ENCODE measurements at places on chromosomes 3 and 15.
A peak's percentile ranks its signal among the peaks of the same experiment; 100 is the strongest.

GRCh38 chr3:119973018-119973646, 121.1 kb downstream of the GSK3B start:
- DNase-seq = no peak

- DNase-seq = no peak
These were observed 288.8 kb upstream of the LRRFIP2 start for GRCh38 chr3:37463163-37463562.

DNA sequence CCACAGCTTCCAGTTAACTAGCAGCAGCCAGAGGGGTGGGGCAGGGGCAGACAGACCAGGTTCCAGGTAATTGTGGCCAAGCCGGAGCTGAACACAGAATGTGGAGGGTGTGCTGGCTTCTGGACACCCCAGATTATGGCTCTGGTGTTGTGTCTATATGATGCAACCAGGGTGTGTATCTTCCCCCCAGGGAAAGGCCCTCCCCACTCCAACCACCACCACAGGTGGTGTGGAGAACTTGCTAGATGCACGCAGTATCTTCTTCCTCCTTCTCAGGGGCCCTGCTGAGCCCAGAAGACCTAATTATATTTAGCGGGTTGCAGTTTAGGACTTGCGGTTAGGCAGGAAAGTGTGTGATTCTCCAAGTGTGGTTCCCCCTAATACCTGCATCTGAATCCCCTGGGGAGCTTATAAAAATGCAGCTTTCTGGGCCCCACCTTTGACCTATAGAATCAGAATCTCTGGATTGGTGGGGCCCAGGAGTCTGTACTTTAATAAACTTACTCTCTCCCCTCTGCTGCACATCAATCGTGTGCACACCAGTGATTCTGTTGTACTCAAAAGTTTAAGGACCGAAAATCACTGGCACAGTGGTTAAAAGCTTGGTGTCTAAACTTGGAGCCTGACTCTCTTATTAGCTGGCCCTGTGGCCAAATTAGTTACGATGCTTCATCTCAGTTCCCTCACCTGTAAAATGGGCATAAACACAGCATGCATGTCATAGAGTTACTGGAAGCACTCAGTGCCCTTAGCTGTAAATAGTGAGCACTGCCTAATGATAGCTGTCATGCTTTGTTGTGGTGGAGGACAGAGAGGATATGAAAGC, 379.1 kb upstream of the PROK2 start:
- no peak for DNase-seq

- no peak for DNase-seq
These were observed 134.9 kb downstream of the MBNL1 start for GRCh38 chr3:152403632-152404066.

GRCh38 chr3:172082820-172083513, 43.6 kb downstream of the FNDC3B start:
- DNase-seq = no peak

DNA sequence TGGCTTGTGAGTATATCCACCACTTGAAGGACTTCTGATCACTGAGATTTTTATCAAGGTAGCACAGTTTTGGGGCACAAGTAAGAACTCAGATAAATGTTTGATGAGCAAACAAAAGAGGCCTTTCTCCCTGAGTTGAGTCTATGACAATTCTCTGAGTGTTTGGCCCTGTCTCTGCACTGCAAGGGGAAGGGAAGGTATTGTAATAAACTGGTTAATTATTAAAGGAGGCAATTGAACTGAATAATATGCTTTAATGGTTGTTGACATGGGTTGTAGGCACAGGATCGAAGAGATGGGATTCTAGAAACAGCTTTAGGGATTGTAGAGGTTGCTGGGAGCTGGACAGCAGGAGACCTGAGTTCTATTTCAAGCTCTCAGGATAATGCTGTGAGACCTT, 95.0 kb upstream of the MRPL3 start:
- DNase-seq = no peak

DNA sequence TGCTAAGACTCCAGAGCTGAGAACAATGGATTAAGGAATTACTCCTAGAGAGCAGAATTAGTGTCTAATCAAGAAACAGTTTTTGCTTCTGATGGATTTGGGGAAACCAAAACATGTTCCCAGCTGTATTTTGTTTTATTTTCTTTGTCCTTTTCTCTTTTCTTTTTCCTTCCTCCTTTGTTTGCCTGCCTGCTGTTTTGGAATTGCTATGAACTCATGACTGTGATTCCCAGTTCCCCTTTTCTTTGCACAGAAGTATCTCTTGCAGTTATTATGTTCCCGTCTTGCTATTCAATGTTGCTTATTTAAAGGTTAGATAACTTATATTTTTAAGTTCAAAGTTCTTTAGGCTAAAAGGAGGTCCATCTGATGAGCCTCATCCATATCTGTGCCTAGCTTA, 77.0 kb upstream of the GBE1 start:
- no peak for DNase-seq

DNA sequence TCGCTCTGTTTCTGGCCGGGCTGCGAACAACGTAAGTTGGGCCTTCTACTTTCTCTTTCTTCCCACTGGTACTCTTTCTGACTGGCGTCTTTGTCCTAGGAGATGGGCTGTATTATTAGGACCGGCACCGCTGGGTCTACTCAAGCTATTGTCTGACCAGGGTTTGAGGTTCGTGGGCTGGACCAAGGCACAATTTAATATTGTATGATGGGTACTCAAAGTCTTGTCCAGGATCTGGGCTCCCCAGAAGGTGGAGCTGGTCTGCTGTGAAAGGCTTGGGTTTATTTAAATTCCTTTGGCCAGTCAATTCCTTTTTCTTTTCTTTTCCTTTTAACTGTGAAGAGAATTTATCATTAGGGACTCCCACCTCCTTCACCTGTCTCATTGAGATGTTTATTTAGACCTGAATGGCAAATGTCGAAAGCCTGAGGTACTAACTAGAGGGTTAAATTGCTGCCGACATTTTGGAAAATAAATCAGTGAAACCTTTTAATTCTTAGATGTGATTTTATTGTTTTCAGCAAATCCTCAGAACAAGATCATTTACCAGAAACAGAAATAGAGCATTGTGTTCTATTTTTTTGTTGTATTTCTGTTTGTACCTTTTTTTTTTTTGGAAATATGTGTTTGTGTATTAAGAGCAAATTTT, 410 bp downstream of the LRRC49 start:
- DNase-seq = no peak

GRCh38 chr15:31197497-31198414, 96.2 kb upstream of the TRPM1 start:
- no peak for DNase-seq

DNA sequence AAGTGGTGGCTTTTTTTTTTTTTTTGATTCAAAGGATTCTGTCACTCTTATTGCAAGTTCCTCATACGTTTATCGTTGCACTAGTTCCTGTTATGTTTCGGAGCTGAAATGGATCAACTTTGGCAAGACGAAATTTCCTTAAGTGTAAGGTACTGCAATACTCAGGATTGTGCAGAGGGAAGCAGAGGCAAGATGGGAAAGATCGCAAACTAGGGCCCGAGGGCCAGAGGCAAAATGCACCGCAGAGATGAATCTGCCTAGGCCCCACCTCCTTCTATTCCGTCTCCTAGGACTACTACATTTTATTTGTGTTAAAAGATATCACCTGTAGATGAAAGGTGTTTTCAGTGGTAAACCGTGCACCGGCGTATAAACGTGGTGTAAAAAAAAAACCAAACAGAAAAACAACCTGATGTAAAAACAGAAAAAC, 331 bp downstream of the RNU6-1 start:
- DNase-seq = no peak

DNA sequence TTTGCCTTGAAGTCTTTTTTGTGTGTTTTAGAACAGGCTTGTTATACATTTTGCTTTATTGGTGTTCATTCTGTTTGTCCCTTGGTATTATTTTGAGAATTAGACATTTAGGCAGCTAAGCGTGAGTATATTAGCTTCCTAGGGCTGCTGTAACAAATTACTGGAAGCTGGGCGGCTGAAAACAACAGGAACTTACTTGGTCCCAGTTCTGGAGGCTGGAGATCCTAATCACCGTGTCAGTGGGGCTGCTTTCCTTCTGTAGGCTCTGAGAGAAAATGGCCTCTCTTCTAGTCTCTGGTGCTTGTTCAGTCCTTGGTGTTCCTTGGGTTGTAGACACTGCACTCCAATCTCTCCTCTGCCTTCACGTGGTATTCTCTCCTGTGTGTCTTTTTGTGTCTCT, 142.3 kb downstream of the KLHL25 start:
- no peak for DNase-seq

- DNase-seq = no peak
These were observed 72.3 kb downstream of the CHSY1 start for GRCh38 chr15:101179341-101180153.

DNA sequence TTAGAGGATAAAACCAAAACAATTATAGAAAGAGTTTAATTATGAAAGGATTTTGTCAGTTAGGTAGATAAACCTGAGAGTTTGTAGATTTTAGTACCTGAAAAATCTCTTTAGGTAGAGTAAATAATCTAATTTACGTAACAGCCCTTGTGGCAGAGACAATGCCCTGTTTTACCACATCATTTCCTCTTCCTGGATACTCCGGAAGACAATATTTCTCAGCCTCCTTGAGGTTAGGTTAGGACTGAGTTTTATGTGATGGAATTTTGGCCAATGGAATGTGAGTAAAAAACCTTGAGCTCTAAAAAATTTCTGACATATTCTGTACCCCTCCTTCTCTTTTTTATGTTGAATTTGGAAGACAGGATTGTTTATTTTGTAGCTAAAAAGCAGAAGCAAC, 50.7 kb upstream of the TPRG1 start:
- DNase-seq = no peak

DNA sequence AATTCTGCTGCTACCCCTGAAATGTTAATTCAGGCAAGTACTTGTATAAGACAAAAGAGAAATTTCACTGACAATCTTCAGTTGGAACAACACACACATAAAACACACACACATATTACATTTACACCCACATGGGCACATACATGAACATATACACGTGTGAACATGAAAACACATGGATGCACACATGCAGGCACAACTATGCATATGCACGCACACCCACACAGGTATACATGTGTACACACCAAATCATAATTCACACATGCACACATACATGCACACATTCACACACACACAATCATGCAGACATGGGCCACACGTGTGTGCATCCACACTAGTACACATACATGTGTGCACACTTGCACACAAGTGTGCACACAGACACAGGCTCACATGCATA, 277.8 kb downstream of the OCA2 start:
- no peak for DNase-seq

DNA sequence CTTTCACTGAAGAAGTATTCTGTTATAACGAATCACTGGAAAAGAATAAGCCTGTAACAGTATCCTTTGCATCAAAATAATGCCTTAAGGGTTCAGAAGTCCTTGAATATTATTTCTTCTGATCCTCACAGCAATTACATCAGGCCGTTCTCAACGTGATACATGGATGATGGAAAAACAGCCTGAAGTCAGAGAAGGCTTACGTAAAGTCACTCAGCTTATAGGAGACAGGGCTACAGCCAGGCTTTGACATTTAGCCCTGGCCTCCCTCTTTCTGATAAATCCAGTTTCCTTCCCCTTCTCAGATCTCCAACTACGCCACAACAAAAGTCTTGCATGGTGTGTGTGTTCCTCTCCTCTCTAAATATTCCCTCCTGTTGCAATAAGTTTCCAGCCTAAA, 131.9 kb downstream of the ANO10 start:
- DNase-seq = no peak

DNA sequence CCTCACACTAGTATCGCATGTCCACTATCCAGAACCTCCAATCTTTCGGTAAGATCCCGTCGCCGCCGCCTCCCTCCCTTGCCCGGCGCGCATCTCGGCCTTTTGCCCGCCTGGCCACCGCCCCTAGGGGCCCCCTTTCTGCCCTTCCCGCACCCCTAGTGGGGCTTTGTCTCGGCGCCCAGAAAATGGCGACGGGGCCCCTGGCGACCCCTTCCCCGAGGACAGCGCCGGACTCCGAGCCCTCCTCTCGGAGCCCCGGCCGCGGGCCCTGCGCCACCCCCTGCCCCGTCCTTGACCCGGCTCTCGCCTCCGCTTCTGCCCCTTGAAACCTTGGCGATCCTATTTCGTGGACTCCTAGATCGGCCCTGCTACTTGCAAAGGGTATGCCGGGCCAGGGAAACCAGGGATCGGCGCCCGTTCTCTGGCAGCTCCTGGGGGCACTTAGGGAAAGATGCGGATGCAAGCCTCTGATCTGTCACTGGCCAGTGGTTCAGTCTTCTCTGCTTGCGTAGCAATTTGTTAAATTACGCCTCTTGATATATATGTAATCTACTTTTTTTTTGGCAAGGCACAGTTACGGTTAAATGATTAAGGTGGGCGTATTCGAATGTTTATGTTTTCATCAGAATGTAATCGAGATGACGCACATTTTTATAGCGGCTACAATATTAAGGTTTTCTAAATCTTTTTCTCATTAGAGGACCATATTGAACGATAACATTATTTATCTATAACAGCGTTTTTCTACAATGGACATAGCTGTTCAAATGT, 603 bp downstream of the EIF1B start:
- peak; percentile 9 for DNase-seq

DNA sequence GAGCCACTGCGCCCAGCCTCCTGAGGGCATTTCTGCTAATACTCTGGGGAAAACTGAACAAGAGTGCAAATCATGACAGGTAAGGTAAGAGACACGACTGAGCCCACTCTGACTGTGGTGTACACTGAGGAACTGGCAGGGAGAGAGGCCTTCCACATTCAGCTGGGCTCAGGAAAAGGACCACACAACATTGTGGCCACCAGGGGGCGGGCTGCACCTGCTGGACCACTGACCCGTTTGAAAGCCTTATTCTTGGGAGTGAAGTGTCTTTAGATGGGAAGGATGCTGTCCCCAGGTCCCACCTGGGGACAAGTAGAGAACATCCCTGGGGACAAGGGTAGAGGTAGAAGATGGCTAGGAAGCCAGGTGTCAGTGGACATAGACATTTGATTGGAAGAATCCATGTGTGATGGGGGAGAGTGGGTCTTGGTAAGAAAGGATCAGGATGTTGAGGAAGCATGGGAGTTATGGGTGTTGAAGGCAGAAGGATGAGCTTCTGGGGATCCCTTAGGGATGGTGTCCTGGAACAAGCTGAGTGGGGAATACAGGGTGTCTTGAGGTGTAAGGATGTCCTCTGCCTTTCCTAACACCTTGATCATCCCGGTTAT, 6.2 kb upstream of the CTDSPL start:
- peak; percentile 63 for DNase-seq

DNA sequence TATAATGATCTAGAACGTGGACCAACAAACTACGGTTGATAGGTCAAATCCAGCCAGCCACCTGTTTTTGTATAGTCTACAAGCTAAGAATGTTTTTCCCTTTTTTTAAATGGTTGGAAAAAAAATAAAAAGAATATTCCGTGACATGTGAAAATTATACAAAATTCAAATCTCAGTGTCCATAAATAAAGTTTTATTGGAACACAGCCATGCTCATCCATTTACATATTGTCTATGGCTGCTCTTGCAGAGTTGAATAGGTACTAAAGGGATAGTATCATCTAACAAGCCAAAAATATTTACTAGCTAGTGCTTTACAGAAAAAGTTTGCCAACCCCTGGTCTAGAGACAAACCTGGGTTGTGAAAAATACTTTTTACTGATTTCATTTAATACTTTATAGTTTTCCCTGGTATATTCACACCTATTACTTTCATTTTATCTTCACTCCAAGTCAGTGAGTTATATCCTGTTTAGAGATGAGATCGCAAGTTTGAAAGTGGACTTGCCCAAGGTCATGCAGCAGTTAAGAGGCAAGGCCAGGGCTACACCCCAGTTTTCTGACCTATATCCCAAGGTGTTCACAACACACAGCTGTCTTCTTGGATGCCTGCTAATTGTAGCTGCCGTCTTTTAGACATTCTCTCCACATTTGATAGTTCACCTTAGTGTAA, 58.4 kb downstream of the IGF2BP2 start:
- DNase-seq = no peak

GRCh38 chr3:14360123-14360881, 42.1 kb upstream of the SLC6A6 start:
- DNase-seq = no peak

- DNase-seq = no peak
These were observed 4.4 kb downstream of the PAK6 start for GRCh38 chr15:40243126-40243810.
